ENCODE measurements at places on chromosomes 6 and 20.

- no peak for DNase-seq
Observed at GRCh38 chr6:17714879-17715851, 8.4 kb upstream of the NUP153 start.

DNA sequence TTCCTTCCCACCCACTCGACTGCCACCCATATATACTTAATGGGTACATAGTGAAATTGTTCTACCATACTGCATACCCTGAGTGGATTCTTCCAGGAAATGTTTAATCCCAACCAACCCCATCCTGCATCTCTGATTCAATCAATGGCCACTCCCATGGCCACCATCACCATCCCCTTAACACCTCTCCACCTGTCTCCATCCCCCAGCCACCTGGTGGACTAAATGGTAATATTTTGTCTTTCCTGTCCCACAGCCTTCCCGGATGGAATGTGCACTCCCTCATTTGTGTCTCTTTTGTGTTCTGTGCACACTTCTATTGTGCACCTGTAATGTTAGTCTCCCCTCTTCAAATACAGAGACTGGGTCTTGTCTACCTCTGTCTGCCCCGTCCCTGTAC, 259.9 kb downstream of the ALDH8A1 start:
- no peak for DNase-seq

- DNase-seq: no peak
Observed at GRCh38 chr6:68160348-68160747, 474.7 kb upstream of the ADGRB3 start.

DNA sequence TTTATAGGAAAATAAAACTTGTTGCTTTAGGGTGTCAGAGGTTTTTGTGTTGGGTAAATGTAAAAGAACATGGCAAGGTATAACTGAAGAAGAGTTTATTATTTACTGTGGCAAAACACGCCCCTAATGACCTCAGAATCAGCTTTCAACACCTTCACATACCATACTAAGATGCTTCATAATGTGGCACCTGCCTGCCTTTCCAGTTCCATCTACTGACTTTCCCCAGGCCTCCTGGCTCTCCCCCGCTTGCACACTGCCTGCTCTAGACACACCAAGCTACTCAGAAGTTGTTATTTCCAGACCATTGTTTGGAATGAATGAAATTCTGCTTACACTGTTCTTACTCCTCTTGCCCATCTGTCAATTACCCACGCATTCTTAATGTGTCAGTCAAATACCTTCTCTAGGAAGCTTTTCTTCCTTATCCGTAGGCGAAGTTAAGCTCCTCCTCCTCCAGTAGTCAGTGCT, 1.8 kb downstream of the TIAM2 start:
- DNase-seq: no peak

GRCh38 chr6:156513504-156513903, 263.7 kb upstream of the ARID1B start:
- DNase-seq: no peak

GRCh38 chr6:20939161-20939775, 405.0 kb downstream of the CDKAL1 start:
- DNase-seq: no peak

- DNase-seq: no peak
Observed at GRCh38 chr6:55299286-55299985, 27.8 kb upstream of the GFRAL start.

Data from ovary (tissue), 10 donors.